Hepatic stellate cell (primary cell): ENCODE measurements at places on chromosomes 1 and 21.

DNA sequence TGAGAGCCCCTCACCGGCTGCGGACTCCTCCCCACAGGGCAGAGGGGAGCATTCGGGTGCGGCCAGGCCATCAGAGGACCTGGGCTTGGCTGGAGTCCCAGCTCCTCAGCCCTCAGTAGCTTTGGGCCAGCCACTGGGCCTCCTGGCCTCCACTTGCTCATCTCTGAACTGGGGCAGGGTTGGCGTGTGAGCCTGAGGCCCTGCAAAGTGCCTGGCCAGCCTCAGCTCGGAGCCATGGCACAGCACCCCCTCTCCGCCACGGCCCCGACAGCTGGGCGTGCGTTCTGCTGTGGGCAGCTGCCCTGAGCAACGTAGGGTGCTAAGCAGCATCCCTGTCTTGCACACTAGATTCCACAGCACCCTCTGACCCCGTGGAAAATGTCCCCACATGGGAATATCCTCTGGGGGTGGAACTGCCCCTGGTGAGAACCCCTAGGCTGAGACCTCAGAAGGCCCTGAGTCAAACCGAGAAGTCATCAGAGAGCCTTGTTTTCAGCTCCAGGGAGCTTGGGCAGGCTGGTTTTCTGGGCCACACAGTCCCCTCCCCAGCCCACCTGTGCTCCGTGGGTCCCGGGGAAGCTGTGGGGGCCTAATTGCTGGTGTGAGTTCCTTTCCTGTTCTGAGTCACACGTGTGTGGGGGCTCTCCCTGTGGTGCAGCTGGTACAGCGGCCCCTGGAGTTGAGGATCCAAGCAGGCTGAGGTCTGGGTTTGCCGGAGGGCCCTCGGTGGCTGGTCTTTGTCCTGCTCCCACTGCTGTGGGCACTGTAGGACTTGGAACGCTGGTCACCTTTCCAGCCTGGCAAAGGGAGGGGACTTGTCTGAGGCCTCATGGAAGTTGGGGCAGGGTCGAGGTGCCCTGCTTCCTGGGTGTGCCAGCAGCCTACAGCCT lies 24.5 kb downstream of the TP73 start:
- no peak for DNase-seq

DNA sequence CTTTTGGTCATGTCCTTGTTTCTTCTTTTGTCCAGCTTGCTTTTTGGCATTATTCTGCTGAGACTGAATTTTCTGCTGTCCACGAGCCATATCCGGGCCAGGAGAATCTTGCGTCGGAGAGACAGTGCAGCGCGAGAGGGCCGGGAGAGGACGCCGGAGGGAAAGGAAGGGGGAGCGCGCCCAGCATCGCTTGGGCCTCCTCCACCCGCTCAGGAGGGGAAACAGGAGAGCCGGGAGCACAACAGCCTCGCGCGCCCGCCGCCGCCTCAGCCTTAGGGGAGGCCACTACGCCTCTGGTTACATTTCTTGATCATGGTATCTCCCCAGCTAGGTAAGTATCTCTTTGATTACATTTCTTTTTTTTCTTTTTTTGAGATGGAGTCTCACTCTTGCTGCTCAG lies 7.4 kb upstream of the DEGS1 start:
- peak; percentile 12 for DNase-seq

DNA sequence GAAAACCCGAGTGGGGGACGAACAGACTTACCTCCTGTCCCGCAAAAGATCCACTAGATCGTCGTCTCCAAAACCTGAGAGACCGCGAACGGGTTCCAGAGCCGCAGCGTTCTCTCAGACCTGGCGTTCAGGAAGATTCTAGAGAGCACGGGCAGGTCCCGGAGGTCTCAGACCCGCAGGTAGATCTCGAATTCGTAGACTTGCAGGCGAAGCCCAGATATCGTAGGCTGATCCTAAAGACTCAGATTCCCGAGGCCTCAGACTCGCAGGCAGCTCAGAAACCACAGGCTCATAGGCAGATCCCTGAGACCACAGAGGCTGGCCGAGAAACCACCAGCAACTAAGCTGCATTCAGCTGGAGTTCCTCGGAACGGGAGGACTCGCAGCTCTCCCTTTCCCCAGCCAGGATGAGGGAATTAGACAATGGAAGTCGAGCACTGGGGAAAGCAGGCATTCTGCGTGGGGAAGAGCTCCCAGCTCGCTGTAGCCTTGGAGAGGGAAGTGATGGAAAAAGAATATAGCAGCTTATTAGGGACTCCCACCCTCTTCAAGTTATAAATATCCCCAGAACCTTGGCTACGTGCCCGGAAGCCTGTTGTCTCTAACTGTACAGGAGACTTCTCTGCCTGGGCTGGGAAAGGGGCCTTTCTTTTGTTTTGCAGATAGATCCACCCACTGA lies at the start of gene ZNF436:
ZNF436 (minus strand) TSS at position 502 of the 679 bp plus-strand sequence. CDS start 1,831 bp downstream, outside the sequence.
- DNase-seq = peak; percentile 66

DNA sequence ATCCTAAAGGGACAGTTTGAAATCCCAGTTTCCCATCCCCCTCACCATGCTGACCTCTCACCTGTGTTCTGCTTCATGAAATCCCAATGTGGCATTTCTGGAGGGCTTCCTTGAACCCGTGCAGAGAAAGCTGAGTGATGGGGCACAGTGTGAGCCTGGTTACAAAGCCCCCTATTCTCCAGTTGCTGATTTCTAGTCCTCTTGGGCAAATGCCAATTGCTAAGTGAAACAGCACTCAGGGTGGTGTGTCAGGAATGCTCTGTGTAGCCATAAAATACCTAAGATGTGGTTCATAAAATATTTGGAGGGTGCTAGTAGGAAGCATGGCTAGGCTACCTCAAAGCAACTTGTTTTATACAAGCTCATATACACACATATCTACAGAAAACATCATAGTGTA lies 32.0 kb downstream of the SUSD4 start:
- no peak for DNase-seq

GRCh38 chr1:157274698-157275534 lies 136.7 kb upstream of the ETV3 start:
- DNase-seq = peak; percentile 21

GRCh38 chr1:154270833-154271232 lies 1.6 kb upstream of the HAX1 start:
- no peak for DNase-seq

- DNase-seq = no peak
These were observed 1.6 kb downstream of the PBX1 start for GRCh38 chr1:164560556-164560955.

DNA sequence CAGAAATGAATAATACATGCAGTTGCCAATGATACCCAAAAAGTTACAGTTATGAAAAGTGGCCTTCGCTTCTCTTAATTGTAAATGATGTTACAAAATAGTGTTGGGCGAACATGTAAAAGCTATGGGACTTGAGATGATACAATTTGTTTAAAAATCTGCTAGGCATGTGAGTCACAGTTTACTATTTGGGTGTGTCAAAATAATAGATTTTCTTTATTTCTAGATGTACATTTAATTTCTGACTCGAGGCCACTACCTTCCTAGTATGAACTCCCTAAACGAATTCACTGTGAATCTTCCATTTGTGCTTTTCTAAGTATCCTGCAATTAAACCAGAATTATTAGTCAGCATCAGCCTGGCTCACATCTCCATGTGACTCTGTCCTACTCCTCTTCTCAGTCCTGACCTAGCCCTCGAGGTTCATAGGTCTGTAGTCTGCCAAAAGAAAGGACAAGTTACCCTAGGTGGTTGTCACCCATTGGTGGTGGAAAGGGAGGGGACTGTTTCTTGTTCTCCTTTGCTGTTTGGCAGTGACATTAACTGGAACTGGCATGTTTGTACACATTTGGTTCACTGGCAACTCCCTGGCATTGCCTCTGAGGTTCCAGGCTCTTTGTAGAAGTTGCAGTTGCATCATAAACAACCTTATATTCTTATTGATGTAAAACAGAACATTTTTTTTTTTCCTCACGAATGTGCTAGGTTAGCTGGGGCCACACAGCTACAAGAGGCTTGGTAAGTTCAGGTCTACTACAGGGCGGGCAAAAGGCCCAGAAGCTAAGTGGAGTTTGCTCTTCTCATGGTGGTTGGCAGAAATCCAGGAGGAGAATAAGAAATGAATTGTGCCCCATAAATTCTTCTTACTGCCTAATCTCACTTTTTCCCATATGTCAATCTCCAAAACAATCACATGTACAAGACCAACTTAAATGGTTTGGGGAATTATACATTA lies 746.5 kb upstream of the ADAMTS5 start:
- DNase-seq = no peak

GRCh38 chr1:60129911-60130310 lies 56.3 kb upstream of the C1orf87 start:
- no peak for DNase-seq

GRCh38 chr1:79808816-79809475 lies 802.4 kb upstream of the ADGRL4 start:
- no peak for DNase-seq

DNA sequence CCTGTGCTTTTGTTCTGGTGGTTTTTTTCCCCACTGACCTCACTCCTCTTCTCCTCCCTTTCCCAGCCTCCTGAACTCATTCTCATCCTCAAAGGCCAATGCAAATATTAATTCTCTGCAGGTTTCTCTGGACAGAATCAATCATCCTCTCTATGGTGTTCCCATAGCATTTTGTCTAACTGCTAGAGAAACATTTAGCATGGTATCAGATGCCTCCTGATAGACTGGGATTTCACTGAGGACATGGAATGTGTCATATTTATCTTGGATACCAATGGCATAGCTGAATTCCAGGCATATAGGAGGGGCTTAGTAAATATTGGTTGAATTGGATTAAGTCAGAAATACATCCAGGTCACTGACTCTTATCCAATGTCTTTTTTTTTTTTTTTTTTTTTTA lies 46.1 kb upstream of the SRP9 start:
- DNase-seq = no peak

DNA sequence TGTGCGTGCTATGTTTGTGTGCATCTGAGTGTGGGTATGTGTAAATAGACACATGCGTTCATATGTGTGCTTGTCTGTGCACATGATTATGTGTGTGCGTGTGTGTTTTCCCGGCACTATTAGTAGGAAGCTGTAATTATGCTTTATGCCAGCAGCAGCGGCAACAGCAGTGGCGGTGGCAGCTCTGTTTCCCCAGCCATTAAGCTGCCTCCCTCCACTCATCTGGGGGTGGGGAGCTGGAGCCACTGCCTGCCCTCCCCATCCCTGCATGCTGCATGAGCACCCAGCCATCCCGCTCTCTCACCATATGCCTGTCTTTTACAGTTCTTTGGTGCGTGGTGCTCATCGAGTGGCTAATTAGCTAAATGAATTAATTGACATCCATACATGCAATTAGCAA lies 30.5 kb upstream of the ACOT11 start:
- DNase-seq = no peak

- DNase-seq = no peak
These were observed 40.9 kb downstream of the MTARC1 start for GRCh38 chr1:220827445-220828178.

- DNase-seq = peak; percentile 66
These were observed 66.0 kb upstream of the EFHD2 start for GRCh38 chr1:15343729-15344128.

- no peak for DNase-seq
These were observed 17.4 kb downstream of the CNN3 start for GRCh38 chr1:94909486-94909885.

DNA sequence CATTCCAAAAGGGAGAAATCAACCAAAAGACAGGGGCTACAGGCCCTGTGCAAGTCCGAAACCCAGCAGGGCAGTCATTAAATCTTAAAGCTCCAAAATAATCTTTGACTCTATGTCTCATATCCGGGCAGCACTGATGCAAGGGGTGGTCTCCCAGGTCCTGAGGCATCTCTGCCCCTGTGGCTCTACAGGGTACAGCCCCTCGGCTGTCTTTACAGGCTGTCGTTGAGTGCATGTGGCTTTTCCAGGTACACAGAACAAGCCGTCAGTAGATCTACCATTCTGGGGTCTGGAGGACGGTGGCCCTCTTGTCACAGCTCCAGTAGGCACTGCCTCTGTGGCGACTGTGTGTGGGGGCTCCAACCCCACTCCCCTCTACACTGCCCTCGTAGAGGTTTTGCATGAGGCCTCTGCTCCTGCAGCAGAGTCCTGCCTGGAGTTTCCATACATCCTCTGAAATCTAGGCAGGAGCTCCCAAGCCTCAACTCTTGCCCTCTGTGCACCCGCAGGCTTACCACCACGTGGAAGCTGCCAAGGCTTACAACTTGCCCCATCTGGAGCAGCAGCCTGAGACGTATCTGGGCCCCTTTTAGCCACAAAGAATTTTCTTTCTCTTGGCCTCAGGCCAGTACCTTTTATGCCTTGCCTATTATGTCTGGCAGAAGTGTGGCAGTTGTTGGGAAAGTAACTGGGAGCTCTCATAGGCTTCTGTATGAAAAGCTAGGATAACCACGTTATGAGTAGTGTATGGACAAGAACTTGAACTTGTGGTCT lies 52.5 kb downstream of the POU2F1 start:
- no peak for DNase-seq

DNA sequence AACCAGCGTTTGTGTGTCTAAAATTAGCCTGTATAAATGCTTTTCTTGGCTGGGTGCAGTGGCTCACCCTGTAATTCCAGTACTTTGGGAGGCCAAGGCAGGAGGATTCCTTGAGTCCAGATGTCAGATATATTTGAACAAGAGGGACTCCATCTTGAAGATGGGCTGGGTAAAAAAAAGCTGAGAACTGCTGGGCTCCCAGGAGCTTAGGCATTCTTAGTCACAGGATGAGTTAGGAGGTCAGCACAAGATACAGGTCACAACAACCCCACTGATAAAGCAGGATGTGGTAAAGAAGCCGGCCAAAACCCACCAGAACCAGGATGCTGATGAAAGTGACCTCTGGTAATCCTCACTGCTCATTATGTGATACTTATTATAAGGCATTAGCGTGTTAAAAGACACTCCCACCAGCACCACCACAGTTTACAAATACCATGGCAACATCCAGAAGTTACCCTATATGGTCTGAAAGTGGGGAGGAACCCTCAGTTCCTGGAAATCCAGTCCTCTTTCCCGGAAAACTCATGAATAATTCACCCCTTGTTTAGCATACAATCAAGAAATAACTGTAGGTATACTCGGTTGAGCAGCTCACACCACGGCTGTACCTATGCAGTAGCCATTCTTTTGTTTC lies 36.2 kb upstream of the ZNF496 start:
- no peak for DNase-seq

DNA sequence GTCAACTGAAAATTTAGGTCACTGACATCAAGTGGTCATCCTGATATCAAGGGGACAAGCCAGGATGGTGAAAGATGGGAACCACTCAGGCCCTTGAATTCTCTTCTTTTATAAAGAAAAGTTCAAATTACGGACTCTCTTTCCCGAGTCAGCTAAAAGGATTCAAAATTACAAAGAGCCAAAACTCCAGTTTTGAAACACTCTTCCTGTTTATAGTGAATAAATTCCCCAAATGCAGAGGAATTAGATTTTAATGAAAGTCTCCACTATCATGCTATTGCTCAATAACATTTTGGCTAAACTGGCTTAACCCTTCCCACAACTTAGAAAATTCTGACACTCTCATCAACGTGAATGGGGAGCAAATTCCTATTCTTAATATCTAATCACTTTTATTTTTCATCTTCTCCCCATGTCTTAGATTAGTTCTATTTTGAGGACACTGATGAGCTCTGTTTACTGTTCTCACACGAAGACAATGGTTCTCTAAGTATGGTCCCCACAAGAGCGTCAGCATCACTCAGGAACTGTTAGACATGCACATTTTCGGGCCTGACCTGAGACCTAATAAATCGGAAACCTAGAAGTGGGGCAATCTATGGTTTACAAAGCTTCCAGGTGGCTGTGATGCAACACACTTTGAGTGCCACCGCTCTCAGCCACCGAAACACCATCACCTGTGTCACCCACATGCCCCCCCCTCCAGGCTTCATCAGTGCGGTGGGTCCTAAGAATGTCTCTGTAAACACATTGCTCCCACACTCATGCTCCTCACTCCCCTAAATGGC lies 64.4 kb upstream of the TIAM1 start:
- DNase-seq = no peak
